ENCODE measurements at places on chromosomes 6 and 20. TPM values are rescaled to one million over a fixed set of nuclear protein-coding genes. Genes with fewer than 3 reads are reported as not detected.

The BHLHE23 gene
- total RNA-seq, result not detected

The GPX6 gene
- not detected for total RNA-seq

The SIRPG gene
- total RNA-seq, result 47.5 TPM

The EPB41L1 gene
- total RNA-seq, result 0.36 TPM

The KCNG1 gene
- total RNA-seq, result 1.8 TPM

DNA sequence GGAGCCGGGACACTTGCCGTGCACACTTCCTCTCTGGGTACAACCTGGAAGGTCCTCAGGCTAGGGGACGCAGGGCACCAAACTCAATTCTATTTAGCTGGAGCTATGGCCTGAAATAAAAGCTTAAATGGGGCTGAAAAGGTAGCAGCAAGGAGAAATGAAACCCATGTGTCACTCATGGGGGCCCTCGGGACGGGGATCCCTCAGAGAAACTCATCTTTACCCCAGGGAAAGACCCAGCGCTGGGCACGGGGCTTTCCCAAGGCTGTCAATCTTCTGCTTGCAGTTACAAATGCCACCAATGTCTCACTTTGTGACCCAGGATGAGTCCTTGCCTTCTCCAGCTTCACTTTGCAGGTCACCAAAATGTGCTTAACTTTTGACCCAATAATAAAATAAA is 16.5 kb downstream of the SNAI1 start:
- H3K27me3 ChIP-seq, result peaks cover 5% of the 10 kb centered on the region
- no peaks in the 10 kb centered on the region for H3K4me1 ChIP-seq
- no peak overlapping the region for H3K27ac ChIP-seq
- H3K4me3 ChIP-seq, result no peak overlapping the region
- H3K36me3 ChIP-seq, result no peaks in the 10 kb centered on the region

- no peak overlapping the region for H3K27ac ChIP-seq
- no peak for DNase-seq
- peaks cover 10% of the 10 kb centered on the region for H3K4me1 ChIP-seq
- no peak overlapping the region for H3K4me3 ChIP-seq
- peaks cover 4% of the 10 kb centered on the region for H3K27me3 ChIP-seq
Measured at GRCh38 chr20:58835231-58835630, 15.5 kb downstream of the GNAS-AS1 start.

GRCh38 chr6:35776364-35777215 is at the start of gene CLPSL2:
Gene CLPSL2, plus strand, starts transcription at chr6:35776598. Its CDS starts 21 bp downstream, at chr6:35776619.
- H3K4me1 ChIP-seq, result peaks cover 12% of the 10 kb centered on the region
- H3K27me3 ChIP-seq, result peaks cover 19% of the 10 kb centered on the region
- H3K4me3 ChIP-seq, result peak within 1 kb of the TSS; percentile 76
- H3K27ac ChIP-seq, result no peak within 1 kb of the TSS

DNA sequence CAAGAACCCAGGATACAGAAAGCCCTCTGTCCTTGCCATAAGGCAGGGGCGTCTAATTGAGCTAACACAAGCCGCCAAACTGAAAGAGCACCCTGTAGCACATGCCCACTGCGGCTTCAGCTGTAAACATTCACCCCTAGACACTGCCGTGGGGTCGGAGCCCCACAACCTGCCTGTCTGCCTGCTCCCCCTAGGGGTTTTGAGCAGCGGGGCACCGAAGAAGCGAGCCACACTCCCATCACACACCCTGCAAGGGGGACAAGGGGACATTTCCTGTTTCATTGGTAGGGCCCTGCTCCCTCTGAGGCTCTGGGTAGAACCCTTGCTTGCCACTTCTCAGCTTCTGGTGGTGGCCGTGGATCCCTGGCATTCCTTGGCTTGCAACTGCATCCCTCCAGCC is 45.2 kb upstream of the BCLAF1 start:
- H3K27me3 ChIP-seq, result no peaks in the 10 kb centered on the region
- no peak overlapping the region for H3K4me3 ChIP-seq
- H3K4me1 ChIP-seq, result no peaks in the 10 kb centered on the region
- DNase-seq, result no peak
- H3K36me3 ChIP-seq, result no peaks in the 10 kb centered on the region
- H3K27ac ChIP-seq, result no peak overlapping the region

DNA sequence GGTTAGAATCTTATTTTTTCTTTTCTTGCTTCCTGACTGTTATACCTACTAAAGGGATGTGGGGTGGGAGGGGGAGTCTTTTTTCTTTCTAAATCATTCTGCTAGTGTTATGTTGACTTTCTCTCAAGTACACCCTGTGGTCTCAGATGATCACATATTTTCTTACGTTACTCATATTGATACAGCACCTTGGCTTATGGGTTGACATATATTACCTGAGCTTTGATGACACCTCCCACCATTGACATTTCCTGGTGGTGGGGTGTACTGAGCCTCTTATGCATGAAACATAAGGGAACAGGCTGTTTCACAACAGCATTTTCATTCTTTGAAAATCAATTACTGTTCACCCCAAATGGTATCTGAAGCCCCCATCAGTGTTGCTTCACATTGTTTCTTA is 169.8 kb downstream of the MMS22L start:
- no peak overlapping the region for H3K27ac ChIP-seq
- no peaks in the 10 kb centered on the region for H3K36me3 ChIP-seq
- H3K4me3 ChIP-seq, result no peak overlapping the region

GRCh38 chr20:44284032-44284431 is 27.0 kb downstream of the FITM2 start:
- H3K36me3 ChIP-seq, result peaks cover 16% of the 10 kb centered on the region
- no peaks in the 10 kb centered on the region for H3K4me1 ChIP-seq
- no peak for DNase-seq

DNA sequence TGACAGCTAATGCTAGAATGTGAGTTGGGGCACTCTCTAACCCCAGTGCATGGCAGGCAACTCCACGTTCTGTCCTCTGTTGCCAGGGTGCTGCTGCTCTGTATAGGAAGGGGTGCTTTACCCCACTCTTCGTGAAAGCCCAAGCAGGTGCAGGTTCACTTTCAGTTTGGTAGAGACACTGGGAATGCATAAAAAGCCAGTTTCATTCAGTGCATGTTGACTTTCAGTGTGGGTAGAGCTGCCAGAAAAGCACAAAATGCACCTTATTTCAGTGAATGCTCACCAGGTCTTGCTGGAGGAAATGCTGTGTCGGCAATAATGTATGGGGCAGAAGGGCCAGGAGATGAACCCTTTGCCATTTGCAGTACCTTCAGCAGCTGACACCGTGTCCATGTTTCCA is 62.1 kb upstream of the ADGRB3 start:
- H3K4me3 ChIP-seq, result no peak overlapping the region
- no peaks in the 10 kb centered on the region for H3K36me3 ChIP-seq
- DNase-seq, result no peak
- H3K4me1 ChIP-seq, result no peaks in the 10 kb centered on the region
- H3K27ac ChIP-seq, result no peak overlapping the region
- no peaks in the 10 kb centered on the region for H3K27me3 ChIP-seq

- no peaks in the 10 kb centered on the region for H3K4me1 ChIP-seq
- H3K4me3 ChIP-seq, result no peak within 1 kb of the TSS
- H3K36me3 ChIP-seq, result no peaks in the 10 kb centered on the region
Measured at GRCh38 chr20:3712279-3712873, at the start of gene SIGLEC1. Gene SIGLEC1, minus strand, starts transcription at chr20:3712600. Its CDS starts 5,472 bp downstream, at chr20:3707128.

GRCh38 chr20:37804584-37805566 is 98.1 kb upstream of the VSTM2L start:
- no peak for DNase-seq
- no peak overlapping the region for H3K27ac ChIP-seq
- H3K27me3 ChIP-seq, result no peaks in the 10 kb centered on the region
- peaks cover 8% of the 10 kb centered on the region for H3K4me1 ChIP-seq
- H3K36me3 ChIP-seq, result peaks cover 53% of the 10 kb centered on the region
- no peak overlapping the region for H3K4me3 ChIP-seq

DNA sequence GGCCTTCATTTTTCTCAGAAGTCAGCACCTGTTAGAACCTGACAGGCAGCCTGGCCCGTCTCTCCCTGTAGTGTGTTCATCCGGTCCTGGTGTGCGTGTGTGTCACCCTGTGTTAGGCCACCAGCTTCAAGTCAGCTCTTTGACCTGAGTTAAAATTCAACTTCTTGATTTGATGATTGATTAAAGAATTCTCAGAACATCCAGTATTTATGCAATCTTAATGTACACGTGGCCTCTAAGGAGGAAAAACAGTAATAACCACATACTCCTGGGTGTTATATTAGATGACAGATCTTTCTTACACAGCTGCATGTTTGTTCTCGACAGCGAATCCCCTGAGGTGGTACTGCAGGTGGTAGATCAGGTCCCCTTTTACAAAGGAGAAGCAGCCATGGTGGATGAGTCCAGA is 19.1 kb upstream of the TMEM217 start:
- H3K36me3 ChIP-seq, result peaks cover 39% of the 10 kb centered on the region
- no peaks in the 10 kb centered on the region for H3K27me3 ChIP-seq
- no peak for DNase-seq
- no peak overlapping the region for H3K27ac ChIP-seq
- peaks cover 45% of the 10 kb centered on the region for H3K4me1 ChIP-seq
- H3K4me3 ChIP-seq, result no peak overlapping the region

Data from naive thymus-derived CD8-positive, alpha-beta T cell (primary cell).